ENCODE measurements at places on chromosomes 3 and 15. TPM values are rescaled to one million over a fixed set of nuclear protein-coding genes. Genes with fewer than 3 reads are reported as not detected.

DNA sequence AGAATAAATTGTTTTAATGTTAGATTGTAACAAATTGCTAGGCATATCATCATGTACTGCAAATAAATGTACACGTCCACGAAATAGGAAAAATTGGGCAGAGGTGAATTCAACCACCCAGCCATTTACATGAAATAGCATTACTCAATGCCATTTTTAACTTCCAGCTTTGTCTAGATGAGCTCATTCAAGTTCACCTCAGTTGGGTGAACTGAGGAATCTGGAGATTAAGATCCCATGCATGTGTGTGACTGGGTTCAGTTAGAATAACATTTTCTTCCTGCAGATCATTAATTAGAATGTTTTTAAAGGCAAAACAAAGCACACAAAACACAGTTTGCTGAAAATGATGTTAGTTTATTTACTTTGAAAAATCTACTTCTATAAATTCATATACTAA lies 767.8 kb upstream of the GOLIM4 start:
- ATAC-seq: no peak

DNA sequence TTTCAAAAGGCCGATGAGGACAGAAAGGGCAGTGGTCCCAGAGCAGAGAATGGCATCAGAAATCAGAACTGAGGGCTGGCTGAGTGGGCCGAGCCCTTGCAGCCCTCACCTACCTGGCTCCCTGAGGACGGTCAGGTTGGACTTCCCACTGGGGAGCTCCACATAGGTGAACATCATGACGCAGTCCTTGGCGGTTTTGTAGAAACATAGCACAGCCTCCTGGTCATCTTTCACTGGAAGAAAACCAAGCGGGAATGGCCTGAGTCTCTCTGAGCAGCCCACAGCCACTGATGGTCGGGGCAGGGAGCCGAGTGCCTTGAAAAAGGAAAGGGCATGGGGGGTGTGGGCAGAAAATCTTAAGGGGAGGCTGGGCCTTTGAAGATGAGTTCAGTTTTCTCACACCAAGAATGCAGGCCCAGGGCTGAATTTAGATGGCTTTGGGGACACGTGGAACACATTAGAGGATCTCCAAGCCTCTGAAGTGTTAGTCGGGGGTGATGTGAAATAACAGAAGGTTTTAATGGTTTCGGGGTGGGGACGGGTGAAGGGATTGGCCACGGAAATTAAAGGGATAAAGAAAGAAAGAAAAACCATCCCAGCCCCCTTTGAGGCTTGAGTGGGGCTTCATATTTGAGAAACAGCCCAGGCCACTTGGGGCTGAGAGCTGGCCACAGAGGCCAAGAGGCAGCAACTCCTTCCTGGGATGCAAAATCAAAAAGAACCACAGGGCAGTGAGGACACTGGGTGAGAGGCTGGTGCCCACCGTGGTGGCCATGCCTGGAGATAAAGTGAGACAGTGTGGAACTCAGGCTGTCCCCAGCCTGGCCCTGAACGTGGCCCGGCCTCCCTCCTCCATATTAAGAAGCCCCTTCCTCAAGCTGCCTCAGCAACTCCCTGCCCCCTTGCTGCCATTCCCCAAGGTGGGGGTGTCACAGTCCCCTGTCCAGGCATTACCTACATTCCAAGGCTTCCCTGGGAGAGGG lies 36.2 kb downstream of the UMPS start:
- no peak for ATAC-seq

GRCh38 chr3:137295336-137295735 lies 337.6 kb downstream of the IL20RB start:
- no peak for ATAC-seq

DNA sequence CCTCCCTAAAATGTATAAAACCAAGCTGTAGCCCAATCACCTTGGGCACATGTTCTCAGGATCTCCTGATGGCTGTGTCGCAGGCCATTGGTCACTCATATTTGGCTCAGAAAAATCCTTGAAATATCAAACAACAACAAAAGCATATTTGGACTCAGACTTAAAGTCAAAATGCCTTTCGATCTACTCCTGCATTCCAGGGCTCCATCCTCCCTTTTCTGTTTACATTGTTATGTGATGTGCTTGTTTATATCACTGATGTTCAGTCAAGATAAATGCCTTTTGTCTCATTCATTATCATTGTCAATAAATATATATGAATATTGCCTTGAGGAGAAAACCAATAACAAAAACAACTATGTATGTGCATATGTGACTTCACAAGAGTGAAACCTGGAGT lies 31.7 kb downstream of the HGD start:
- no peak for ATAC-seq

GRCh38 chr3:112472691-112473090 lies 26.6 kb downstream of the BTLA start:
- no peak for ATAC-seq

DNA sequence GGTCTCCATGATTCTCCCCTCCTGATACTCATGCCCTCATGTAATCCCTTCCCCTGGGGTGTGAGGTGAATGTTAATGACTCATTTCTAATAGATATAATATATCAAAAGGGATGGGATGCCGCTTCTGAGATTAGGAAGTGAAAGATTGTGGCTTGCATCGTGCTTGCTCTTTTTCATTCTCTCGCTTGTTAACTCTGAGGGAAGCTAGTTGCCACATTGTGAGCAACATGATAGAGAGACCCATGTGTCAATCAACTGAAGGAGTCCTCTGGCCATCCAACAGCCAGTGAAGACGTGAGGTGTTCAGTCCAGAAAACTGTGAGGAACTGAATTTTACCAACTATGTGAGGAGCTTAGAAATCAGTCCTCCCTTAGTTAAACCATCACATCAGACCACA lies 28.9 kb upstream of the DRD3 start:
- no peak for ATAC-seq

GRCh38 chr15:89971592-89971997 lies 29.5 kb upstream of the ZNF710 start:
- no peak for ATAC-seq

GRCh38 chr3:178665747-178666146 lies 129.5 kb downstream of the KCNMB2 start:
- no peak for ATAC-seq

GRCh38 chr15:31159837-31160236 lies 58.3 kb upstream of the TRPM1 start:
- no peak for ATAC-seq

DNA sequence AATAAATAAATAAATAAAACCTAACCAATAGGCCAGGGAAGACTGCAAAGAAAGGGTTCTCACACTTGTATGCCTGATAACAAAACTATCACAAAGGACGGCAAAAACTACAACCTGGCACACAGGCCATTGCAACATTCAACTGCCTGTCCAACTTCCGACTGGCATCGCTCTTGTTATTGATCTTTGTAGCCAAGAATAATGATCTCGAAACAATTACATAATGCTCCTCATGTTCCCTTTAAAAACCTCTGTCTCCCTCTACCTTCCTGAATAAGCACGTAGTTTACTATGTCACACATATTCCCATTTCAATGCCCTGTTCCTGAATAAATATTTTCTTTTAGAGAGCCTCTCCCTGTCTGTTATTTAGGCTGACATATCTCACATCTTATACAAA lies 74.3 kb downstream of the B3GNT5 start:
- ATAC-seq: no peak

IGSF11 gene
- total RNA-seq: 1.7 TPM

MST1R gene
- total RNA-seq: 0.78 TPM

TKT gene
- total RNA-seq: 532 TPM

ACKR2 gene
- total RNA-seq: 0.26 TPM

GP5 gene
- 0.46 TPM for total RNA-seq

NR1I2 gene
- total RNA-seq: not detected

C3orf85 gene
- total RNA-seq: not detected
